ENCODE measurements at places on chromosomes 7 and 10.

- DNase-seq, result no peak
Measured at GRCh38 chr7:91459539-91459938, 195.3 kb downstream of the FZD1 start.

GRCh38 chr10:130963786-130964522 is 347.6 kb downstream of the TCERG1L start:
- no peak for DNase-seq

DNA sequence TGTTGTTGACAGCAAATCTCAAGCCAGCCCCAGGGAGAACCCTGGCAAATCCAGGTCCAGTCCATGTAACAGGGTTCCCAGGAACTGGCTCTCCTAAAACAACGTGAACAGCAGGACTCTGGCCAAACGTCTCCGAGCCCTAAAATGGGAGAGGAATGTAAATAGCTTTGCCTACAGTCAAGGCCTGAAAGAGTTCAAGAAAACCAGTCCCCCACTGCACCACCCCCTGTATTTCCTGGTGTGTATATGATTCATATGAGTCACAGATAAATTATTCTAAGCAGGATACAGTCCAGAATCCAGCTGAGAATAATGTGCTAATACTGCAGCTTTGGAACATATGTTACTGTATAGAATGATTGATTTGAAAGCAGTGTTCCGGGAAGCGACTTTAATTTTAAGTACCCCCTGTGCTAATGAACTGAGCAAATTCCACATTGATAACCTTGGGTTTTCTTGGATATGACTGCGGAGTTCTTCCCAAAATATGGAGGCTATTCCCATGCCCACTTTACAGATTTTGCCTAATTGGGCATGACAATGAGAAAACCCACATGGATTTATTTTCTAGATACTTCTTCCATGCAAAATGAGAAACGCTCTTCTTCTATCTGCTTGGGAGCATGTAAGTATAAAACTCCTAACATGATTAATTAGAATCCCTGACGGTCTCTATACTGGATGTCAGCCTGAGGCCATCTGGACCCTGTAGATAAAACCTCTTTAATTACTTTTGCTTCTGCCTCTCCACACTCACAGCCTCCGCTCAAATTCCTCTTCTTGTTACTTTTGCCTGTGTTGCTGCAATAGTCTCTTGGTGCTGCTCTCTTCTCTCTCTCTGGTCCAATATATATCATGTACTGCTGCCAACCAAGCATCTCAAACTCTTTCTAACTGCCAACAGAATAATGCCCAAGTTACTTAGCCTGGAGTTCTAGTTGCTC is 50.2 kb downstream of the LAMB4 start:
- no peak for DNase-seq

GRCh38 chr7:133709036-133709880 is 417.9 kb upstream of the LRGUK start:
- DNase-seq, result no peak

- DNase-seq, result no peak
Measured at GRCh38 chr7:52410032-52410431, 625.4 kb upstream of the POM121L12 start.

GRCh38 chr10:54650547-54650946 is 150.5 kb downstream of the PCDH15 start:
- no peak for DNase-seq

DNA sequence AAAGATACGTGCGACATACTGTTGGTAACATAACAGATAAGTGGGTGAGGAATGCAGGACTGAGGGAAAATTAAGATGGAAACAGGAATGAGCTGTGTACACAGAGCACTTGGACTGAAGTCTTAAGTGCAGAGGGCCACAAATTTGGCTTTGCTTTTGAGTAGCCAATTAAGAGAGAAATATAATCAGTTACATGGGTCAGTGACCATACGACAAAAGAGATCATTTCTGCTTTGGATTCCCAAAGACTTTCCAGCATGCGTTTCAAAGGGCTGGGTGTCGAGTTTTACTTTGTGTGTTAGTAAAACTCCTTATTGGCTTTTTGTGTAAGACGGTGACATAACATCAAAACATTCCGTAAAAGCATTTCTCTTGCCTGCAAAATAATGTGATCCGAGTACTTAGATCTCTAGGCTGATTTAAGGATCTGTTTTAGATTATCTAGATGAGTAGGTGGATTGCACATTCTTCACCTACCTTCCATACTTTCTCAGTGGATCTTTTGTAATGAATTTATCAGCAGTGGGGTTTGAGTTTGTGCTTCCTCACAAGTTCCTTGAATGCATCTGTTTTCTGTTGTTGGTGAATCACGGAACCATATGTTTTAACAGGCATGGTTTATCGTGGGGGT is 7.5 kb downstream of the RABGEF1 start:
- DNase-seq, result no peak

DNA sequence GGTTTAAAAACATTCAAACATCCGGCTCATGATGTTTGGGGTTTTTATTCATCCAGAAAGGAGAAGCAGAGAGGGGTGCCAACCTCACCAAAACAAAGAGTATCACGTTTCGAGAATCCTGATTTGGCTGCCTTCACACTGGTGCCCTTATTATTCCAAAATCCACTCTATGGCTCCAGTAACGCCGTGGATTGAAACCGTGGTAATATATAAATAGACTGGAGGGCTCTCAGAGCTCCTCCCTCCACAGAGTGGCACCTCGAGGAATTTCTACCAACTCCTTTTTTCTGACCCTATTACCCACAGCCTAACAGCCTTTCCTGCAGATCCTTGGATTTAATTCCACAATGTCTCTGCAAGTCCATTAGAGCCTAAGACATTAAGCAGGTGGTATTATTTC is 353.6 kb downstream of the CRPPA start:
- DNase-seq, result no peak

DNA sequence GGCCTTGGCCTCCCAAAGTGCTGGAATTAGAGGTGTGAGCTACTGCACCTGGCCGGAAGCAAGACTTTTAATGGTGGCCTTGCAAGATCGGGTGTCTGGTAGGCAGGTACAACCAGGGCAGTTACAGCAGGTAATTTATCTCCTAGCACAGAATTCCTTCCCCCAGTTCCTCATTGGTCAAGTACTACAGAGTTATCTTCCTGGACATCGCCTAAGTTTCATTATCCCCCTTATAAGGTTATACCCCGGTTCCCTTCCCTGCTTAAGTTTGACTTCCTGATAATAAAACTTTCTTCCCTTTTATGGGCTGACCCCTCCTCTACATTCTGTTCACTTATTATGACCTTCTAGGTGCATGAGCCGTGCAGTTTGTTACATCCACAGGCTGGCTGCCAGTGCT is 19.0 kb upstream of the CYP3A43 start:
- DNase-seq, result no peak

DNA sequence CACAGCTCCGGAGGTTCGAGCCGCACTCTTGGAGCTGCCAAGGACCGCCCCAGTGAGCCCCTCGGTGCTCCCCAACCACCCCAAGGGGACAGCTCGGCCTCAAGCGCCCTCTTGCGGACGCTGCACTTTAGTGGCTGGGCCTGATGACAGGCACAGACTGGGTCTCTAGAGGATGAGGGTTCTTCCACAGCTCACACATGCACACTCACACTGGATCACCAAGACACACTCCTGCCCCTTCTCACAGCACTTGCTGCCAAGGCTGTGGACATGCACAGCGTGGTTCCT is 2.1 kb downstream of the RET start:
- DNase-seq, result no peak

DNA sequence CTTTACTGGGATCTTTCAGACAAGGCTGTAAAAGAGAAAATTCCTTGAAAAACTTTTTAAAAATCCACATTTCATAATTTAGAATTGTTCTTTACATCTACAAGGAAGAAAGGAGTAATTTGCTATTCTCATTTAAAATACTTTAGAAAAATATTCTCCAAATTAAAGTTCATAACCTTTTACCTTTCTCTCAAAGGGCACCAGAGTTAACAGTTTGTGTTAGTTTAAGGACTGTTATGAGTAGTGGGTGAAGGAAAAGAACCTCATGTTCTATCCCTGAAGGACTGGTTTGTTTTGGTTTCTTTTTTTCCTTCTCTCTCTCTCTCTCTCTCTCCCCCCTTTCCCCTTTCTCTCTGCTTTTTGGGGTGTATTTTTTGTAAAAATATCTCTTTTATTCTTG is 4.1 kb downstream of the AGMO start:
- DNase-seq, result no peak

DNA sequence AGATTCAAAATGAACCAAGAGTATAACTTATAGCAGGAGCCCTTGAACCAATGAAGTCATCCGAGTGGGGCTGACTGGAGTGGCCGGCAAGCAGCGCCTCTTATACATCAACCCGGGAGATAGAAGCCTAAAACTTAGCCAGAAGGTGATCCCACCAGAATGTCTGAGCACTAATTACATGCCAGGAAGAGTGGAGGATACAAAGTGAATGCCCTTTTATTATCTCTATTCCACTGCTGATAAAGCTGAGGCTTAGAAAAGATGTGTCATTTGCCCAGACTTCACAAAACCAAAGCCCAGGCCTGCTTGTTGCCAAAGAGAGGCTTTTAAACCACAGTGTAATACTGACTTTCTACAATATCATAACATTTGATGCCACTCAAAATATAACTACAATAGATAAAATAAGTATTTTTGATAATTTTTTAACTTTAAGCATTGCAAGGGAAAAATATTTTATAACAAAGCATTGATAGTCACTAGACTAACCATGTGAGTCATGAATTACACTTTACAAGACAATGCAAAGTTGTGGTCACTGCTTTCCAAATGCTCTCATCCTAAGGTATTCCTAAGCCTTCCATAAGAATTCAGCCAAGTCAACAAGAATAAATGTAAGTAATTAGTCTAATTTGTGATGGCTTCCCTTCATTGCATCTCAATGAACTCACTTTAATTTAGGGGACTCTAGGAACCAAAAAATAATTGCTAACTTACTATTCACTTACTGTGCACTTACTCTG is 58.6 kb upstream of the ARID5B start:
- DNase-seq, result no peak

DNA sequence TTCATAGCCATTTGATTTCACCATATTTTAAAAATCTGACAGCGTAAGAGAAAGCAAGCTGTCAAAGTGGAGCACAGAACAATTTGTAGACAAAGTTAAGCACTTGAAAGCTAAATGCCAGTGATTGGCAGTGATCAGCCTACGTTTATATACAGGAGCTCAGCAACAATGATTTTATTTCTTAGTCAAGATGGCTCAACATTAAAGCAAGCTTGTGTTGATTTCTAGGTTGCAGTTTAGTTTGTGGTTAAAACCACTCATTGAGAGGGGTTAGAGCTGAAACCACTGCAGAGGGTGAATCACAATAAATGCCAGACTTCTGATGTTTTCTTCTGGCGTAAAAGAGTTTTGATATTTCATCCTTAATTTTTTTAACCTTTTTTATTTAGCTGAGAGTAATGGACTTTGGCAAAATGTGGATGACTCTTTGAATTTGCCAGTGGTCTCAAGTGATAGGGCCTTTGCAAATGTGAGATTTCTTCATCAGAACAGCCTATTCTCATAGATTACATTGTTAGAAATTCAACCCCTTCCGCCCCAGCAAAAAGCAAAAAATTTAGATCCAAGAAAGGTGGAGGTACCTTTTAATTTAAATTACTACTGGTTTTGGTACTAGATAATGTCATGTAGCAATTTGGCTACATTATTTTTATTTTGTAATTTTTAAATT is 73.8 kb downstream of the SHOC2 start:
- DNase-seq, result no peak

DNA sequence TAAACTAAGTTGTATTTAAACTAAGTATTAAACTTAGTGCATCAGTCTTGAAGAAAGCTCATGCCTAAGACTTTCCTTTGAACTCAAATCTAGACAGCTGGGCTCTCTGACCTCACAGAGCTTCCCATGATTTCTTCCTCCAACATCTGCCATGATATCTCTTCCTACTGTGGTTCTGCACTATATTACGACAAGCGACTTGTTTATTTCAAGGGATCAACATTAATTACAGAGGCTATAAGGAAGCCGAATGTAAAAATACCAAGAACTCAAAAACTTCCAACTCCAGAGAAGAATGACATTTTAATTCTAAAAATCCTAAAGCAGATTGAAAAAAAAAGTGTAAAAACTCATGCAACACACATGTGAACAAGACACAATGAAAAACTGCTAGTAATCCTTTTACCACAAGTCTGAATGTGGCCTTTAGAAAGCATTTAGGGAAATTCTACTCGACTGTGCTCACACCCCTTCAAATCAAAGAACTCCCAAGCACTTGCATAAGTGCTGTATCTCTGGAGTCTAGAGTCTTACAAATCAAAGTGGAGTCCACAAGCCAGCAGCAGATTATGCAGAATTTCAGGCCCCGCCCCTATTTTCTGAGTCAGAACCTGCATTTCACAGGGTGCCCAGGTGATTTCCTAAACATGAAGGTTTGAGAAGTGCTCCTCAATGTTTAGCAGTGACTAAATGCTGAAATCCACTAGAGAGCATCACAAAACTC is 22.7 kb upstream of the WASHC2A start:
- DNase-seq, result no peak

DNA sequence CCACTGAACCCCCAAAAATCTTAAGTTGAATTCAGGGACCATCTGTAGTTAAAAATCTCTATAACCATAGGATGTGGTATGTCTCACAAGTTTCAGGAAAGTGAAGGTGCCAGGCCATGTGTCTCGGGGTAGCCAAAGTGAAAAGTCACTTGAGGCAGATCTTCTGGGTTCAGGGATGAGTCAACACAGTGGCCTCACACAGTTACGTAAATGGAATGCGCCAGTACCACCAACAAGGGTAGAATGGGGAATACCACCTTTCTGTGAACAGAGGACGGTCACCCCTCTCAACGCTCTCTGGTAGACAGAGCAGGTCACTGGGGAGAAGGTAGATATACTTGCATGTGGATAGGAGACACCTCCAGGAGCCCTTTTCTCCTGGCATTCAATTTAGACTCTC is 71.4 kb downstream of the ELMO1 start:
- no peak for DNase-seq

DNA sequence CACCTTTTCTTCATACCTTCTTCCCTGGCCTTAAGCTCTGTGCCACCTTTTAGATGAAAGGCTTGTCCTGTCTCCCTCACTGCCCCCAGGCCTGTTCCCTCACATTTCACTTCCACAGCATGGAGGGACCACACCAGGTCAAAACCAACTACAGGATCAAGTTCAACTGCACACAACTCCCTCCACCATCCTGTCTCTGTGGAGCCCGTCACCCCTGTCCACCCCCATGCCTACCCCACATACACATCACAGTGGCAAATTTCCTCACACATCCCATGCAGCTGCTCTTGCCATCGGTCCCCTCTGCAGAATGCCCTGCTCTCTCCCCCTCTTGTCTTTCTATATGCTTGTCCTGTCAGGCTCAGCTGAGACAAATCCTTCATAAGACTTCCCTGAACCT is 154.1 kb downstream of the USP6NL start:
- no peak for DNase-seq

Measured in T-helper 9 cell (primary cell).